ENCODE measurements at places on chromosomes 5 and 9.

- no peak for DNase-seq
These were observed 110.9 kb downstream of the ESM1 start for GRCh38 chr5:54874337-54875021.

DNA sequence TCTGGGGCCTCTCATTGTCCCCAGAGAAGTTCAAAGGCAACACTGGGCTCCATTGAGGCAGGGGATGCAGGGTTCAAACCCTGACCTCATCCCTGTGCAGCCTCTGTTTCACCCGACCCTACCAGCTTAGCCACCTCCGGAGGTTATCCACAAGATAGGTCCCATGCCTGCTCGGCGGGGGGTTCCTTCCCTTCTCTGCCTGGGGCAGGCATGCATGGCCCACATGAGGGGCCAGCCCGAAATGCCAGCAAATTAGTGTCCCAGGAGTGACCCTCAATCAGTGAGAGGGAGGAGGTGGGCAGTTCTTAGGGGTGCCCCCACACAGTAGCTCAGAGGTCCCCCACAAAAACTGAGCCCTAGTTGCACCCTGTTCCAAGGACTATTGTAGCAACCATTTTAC, 24.8 kb upstream of the FUBP3 start:
- no peak for DNase-seq

GRCh38 chr9:68951879-68952659, 61.8 kb downstream of the PRKACG start:
- no peak for DNase-seq

- no peak for DNase-seq
These were observed 86.1 kb downstream of the TLE4 start for GRCh38 chr9:79657891-79658290.

- DNase-seq, result no peak
These were observed 38.5 kb upstream of the DEPDC1B start for GRCh38 chr5:60738461-60738860.

- no peak for DNase-seq
These were observed 11.4 kb downstream of the PHF2 start for GRCh38 chr9:93587651-93588347.

DNA sequence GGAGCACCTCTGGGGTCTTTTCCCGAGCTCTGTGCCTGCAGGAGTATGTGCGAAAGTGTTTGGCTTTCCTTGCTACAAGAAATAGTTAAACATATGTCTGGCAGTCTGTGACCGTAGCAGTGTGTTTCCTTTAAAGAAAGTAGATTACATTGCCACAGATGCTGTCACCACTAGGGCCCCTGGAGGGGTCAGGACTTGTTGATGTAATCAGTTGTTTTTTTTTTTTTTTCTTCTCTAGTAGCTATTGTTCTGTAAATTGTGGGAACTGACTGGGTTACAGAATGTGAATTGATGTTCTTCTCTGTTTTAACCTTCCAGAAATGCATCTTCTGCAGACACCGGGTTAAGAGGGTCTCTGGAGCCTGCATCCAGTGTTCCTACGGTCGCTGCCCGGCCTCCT, 345.6 kb downstream of the KDM4C start:
- DNase-seq, result no peak

GRCh38 chr9:9016597-9016996, 1217.0 kb upstream of the DMAC1 start:
- no peak for DNase-seq

DNA sequence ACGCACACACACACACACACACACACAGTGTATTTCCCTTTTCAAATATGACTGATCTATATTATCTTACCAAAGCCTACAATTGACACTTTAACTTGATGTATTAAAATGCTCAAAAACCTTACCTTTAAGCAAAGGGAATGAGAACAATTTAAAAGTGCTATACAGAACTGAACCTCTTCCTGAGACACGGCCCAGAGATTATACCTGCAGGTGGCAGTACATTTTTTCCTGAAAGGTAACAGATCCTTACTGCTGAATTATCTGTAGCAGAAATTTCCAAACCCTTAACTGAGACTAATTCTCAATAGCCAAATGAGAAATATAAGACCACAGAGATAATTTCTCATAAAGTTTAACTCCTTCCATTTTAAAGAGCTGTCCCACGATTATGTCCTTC, 91.1 kb downstream of the MYO10 start:
- DNase-seq, result no peak

- no peak for DNase-seq
These were observed 15.3 kb downstream of the FPGS start for GRCh38 chr9:127817881-127818434.

GRCh38 chr5:175800656-175801081, 70.7 kb upstream of the CPLX2 start:
- DNase-seq, result no peak

- DNase-seq, result no peak
These were observed 281.9 kb downstream of the NSG2 start for GRCh38 chr5:174327317-174327864.

GRCh38 chr5:10760921-10761184, 181 bp downstream of the DAP start:
- DNase-seq, result no peak

DNA sequence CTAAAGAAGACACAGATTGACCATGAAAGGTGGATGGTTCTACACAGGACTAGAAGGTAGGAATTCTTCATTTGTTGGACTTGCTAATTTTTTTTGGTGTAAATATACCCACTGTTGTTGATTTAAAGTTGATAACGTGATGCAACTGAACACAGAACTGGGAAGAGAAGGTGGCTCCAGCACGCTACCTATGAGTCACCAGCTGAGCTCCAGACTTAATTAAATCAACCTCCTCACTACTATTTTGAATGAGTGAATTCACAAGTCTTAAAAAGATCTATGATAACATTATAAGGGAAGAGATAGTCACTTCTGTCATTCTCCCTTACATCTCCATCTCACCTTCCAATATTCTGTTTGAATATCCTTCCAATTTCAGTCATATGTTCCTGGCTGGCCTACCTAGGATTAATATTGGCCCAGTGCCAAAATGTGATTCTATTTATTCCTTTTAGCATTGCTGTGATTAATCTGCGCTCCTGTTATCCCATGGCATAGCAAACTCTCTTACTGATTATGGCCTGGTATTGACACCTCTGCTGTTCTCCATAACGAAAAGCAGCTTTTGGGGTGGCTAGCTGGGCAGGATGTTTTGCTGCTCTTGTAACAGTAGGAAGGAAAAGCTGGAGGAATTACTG, 135.9 kb upstream of the CCDC152 start:
- no peak for DNase-seq

DNA sequence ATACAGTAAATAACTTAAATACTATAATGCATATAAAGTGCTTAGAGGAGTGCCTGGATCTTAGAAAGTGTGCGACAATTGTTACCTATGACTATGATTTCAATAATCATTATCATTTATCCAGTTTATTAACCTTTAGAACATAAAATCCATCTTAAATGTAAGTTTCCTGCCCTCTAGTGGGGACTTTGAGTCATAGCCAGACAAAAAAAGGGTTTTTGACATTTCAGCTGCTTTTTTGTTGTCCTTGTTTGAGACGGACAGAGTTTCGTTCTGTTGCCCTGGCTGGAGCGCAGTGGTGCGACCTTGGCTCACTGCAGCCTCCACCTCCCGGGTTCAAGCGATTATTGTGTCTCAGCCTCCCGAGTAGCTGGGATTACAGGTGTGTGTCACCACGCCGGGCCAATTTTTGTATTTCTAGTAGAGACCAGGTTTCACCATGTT, 9.7 kb upstream of the C9orf152 start:
- DNase-seq, result no peak

DNA sequence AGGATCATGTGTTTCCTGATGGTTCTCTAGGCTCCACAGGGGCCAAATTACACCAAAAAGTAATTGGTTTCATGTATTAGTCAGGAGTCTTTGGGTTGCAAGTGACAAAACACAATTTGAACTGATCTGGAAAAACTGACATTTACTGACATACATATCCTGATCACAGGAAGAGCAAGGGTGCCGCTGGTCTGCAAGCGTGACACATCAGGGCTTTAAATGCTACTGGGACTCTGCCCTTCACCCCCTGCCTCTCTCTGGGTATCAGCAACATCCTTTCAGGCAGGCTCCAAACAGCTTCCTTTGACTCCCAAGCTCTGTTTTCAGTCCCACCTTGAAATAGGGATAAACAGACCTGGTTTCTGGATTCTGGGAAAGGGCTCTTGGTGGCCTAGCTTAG, 197.5 kb downstream of the PALM2AKAP2 start:
- DNase-seq, result no peak

GRCh38 chr9:20244271-20244670, 378.0 kb downstream of the MLLT3 start:
- DNase-seq, result no peak

- DNase-seq, result no peak
These were observed 451.4 kb downstream of the KDM4C start for GRCh38 chr9:7209016-7209715.

GRCh38 chr9:80931163-80931562, 758.2 kb downstream of the TLE1 start:
- DNase-seq, result no peak

GRCh38 chr5:181241393-181241975, 2.2 kb downstream of the RACK1 start:
- DNase-seq, result no peak

DNA sequence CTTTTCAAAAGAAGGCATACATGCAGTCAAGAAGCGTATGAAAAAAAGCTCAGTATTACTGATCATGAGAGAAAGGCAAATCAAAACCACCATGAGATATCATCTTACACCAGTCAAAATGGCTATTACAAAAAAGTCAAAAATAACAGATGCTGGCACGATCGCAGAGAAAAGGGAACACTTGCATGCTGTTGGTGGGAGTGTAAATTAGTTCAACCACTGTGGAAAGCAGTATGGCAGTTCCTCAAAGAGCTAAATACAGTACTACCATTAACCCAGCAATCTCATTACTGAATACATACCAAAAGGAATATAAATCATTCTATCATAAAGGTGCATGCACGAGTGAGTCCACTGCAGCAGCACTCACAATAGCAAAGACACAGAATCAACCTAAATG, 24.5 kb downstream of the RETREG1 start:
- DNase-seq, result no peak

- no peak for DNase-seq
These were observed 328 bp downstream of the GRXCR2 start for GRCh38 chr5:145872486-145872885.

DNA sequence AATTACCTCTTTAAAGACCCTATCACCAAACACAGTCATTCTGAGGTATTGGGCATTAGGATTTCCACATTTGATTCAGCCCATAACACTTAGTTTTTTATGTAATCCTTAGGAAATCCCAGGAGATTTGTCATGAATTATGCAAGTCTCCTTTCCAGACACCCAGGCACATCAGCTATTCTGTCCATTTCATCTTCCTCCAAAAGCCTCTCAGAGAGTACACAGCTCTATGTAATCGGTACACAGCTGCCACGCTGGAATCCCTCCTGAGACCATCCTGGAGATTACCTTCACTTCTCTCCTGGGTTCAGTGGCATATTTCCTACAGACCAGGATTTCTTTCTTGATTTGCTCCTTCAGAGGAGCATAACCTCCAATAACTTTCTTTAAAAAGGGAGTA, 2309.8 kb upstream of the WWC1 start:
- DNase-seq, result no peak

GRCh38 chr5:759781-760362, 24.7 kb downstream of the ZDHHC11B start:
- no peak for DNase-seq

DNA sequence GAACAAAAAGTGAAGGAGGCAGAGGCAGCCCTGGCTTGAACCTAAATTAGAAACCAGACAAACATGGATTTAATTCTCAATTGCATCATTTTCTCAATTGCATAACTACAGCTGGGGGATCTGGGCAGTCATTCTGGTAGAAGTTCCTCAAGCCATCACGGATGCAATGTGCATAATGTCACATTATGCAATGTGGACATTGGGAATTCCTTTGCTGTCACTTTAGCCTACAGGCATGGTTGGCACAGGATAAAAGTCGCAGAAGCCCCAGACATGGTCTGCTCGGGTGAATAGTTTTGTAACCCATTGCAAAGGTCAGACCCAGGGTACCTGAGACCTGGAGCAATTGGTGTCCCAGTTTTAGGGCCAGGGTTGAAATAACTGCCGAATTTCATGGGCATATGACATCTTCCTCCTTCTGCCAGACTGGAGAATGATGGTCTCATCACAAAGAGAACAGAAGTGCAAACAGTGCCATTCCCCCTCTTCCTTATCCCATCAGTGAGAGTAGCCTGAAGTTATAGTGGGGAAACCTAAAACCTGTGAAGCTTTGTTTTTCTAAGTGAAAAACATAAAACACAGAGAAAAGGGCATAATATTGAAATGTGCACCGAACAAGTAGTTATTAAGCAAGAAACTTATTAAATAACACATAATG, 290.8 kb downstream of the MSX2 start:
- no peak for DNase-seq

DNA sequence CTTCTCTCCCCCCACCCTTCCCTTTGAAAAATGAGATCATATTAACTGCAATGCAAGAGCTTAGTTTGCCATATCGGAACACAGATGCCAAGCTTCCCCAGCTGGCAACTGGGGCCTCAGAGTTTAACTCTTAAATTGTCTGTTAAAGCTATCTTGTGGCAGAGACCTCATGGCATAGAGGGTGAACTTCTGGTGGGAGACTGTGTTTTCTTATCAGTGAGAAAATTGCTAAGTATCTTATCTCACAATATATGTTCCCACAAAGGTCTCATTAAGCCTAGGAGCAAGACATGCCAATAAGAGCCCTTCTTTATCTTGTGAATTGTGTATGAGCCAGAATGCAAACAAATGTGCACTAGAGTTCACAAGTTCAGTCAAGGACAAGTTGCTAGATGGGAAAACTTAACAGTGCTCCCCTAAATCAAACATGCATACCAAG, 12.3 kb downstream of the NFIB start:
- DNase-seq, result no peak

GRCh38 chr5:172664681-172665541, 23.8 kb downstream of the NEURL1B start:
- DNase-seq, result no peak

- DNase-seq, result no peak
These were observed 10.6 kb upstream of the ANGPTL2 start for GRCh38 chr9:127132921-127133647.

DNA sequence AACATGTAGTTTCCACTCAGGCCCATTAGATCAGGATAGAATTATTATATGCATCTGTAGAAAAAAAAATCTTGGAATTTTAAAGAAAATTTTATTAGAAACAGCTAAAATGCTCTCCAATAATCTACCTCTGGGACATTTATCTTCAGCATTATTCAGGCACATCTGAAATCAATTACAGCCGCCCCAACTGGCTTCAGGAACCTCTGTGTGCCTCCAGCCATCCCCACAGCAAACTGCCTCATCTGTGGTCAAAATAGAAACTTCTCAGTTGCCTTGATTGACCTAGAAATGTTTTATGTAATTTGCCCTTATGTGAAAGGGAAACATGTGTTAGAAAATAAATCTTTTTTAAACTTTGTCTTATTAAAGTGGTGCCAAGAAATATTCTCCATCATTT, 120.1 kb upstream of the LPAR1 start:
- DNase-seq, result no peak

DNA sequence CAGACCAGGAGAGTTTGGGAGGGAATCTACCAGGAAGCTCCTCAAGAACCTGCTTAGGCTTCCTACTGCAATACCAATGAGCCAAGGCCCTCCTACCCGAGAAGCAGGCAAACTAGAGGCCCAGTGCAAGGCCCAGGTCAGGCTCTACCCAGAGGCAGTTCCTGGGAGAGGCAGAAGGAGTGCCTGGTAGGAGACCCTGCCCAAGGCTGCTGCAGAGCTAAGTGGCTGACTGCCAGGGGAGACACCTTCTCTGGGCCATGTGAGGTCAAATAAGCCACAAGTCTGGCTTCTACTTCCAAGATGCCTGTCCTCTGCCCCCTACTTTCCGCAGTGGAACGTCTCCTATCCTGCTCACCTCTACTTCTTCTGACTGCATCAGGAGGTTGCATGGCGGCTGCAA, 17.8 kb downstream of the ACSL6 start:
- no peak for DNase-seq

Measured in T-helper 22 cell (primary cell).